ENCODE measurements at places on chromosomes 4 and X. TPM values are rescaled to one million over a fixed set of nuclear protein-coding genes. Genes with fewer than 3 reads are reported as not detected.

Gene TIMM8A
- 5.0 TPM for total RNA-seq

Gene TLR10
- total RNA-seq: not detected

Gene AKAP14
- not detected for total RNA-seq

Gene SSX2B
- not detected for total RNA-seq

Gene H2BW2
- not detected for total RNA-seq

Gene GLRA3
- total RNA-seq: not detected

Gene SCD5
- total RNA-seq: 3.8 TPM

DNA sequence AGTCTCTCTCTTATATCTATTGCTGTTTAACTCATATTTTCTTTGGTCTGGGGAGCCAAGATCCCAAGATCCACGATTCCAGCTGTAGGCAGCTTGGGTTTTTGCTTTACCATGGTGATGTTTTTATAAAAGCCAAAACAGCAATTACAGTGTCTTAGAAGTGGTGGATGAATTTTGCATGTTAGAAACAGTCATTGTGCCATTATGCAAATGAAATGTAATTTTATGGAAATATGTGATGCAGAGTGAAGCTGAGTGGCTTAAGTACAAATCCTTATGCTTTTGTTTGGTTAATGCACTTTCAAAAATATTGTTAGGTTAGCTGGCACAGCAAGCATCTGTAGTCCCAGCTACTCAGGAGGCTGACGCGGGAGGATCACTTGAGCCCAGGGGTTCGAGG, 32.8 kb upstream of the PTTG2 start:
- H3K4me3 ChIP-seq: no peak overlapping the region
- H3K4me1 ChIP-seq: no peaks in the 10 kb centered on the region
- H3K36me3 ChIP-seq: no peaks in the 10 kb centered on the region
- DNase-seq: no peak
- H3K27ac ChIP-seq: no peak overlapping the region

DNA sequence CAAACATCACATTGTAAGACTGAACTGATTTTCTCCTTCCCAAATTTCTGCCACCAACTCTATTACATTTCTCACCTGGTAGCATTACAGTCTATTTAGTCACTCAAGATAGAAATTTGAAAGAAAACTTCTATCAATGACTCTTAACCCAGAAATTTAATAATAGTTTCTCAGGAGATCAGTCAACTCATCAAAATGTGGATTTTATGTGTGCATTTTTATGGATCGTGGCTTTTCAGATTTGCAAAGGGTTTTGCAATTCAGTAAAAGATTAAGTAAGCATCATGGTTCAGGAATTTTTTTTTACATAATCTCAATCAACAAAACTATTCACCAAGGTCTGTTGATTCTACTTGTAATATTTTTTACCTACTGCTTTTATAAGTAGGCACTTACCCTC, 111.1 kb downstream of the CFAP299 start:
- H3K4me3 ChIP-seq: no peak overlapping the region
- H3K27me3 ChIP-seq: no peaks in the 10 kb centered on the region
- DNase-seq: peak; percentile 84
- H3K27ac ChIP-seq: peak overlapping the region; percentile 62
- no peaks in the 10 kb centered on the region for H3K36me3 ChIP-seq

DNA sequence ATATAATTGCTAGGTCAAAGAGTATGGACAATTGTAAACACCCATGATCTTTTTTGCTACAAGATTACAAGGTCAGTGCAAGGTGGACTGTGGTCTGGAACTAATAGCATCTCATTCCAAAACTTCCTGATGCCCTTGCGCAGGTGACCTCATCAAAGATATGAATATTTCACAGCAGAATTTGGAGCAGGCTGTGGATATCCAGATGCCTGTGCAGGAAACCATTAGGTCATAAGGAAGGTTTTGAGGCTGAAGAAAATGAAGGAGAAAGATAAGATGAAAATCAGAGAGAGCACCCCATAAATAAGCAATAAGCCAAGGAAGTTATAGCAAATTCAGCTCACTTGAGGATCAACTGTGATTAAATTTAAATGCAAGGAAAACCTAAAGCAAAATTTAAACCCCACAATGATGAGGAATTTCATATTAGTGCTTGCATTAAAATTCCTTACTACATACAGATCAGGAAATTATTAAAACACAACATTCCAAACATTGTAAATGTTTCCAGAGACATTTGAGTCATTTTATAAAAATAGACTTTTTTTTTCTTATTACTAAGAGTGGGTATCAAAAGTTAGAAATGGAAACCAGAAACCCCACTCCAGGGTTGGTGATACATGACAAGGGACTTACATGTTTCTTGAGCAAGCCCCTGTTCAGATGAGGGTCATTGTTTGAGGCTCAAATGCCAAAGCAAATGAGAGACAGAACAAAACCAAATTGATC, 100.7 kb upstream of the FAM9C start:
- H3K4me3 ChIP-seq: no peak overlapping the region
- H3K36me3 ChIP-seq: no peaks in the 10 kb centered on the region
- no peak for DNase-seq

DNA sequence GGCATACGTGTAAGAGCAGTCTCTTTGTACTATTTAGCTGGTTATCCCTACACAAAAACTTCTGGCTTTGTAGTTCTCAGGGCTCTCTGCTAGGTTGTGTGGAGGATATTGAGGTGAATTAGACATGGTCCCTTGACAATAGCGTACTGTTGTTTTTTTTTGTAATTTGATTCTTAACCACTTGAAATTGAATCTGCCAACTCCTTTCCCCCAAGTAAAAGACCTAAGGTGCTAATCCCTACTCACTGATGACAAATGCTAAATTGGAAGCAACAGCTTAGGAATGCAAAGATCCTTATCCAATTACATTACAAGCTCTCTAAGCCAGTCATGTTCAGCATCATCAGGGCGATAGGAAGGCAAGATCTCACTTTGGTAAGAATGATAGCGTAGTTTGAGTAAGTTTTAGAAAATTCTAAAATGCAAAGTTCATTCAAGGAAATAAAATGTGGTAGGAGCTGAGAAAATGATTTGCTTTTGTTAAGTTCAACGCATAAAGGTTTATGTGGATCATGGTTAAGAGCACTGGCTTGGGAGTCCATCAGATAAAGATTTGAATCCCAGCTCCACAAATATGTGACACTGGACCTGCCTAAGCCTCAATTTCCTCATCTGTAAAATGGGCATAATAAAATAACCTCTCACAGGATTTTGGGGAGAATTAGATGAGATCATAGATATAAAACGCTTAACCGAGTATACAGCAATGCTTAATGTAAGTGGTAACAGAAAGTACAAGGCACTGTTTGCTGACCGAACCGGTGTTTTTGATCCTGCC, 39.3 kb downstream of the DOCK11 start:
- H3K27ac ChIP-seq: no peak overlapping the region
- DNase-seq: no peak

- no peaks in the 10 kb centered on the region for H3K27me3 ChIP-seq
- H3K27ac ChIP-seq: no peak overlapping the region
- no peak overlapping the region for H3K4me3 ChIP-seq
- DNase-seq: no peak
- no peaks in the 10 kb centered on the region for H3K36me3 ChIP-seq
- peaks cover 4% of the 10 kb centered on the region for H3K4me1 ChIP-seq
Measured at GRCh38 chr4:8252301-8253173, 17.0 kb upstream of the HTRA3 start.

- no peak overlapping the region for H3K4me3 ChIP-seq
- no peak for DNase-seq
- H3K27me3 ChIP-seq: no peaks in the 10 kb centered on the region
- peaks cover 8% of the 10 kb centered on the region for H3K36me3 ChIP-seq
Measured at GRCh38 chrX:19960913-19961312, 29.9 kb downstream of the BCLAF3 start.

DNA sequence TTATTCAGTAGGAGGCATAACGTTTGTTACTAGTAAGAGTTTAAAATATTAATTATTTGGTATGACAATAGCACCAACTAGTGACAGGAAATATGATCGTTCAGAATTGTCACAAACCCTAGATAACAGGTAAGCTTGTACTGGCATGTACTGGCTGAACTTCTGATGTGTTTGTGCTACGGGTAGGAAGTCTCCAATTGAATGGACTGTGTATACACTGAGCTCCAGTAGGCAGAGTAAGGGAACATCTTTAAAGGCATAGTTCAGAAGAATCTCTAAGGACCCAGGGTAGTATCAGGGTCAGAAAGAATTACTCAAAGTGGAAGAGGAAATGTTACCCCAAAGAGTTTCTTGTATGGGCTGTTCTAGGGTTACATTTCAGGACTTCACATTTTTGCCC, 230.4 kb downstream of the EDA2R start:
- peak; percentile 8 for DNase-seq
- no peak overlapping the region for H3K4me3 ChIP-seq
- H3K36me3 ChIP-seq: no peaks in the 10 kb centered on the region
- H3K27me3 ChIP-seq: no peaks in the 10 kb centered on the region

GRCh38 chr4:121824171-121824527, 466 bp upstream of the CCNA2 start:
- H3K4me1 ChIP-seq: peaks cover 16% of the 10 kb centered on the region
- 0 out of 2 replicates have a peak overlapping the region, but pooled peaks have one; percentile 21 for H3K27ac ChIP-seq
- peaks cover 28% of the 10 kb centered on the region for H3K36me3 ChIP-seq
- H3K4me3 ChIP-seq: peak overlapping the region; percentile 92
- DNase-seq: no peak

DNA sequence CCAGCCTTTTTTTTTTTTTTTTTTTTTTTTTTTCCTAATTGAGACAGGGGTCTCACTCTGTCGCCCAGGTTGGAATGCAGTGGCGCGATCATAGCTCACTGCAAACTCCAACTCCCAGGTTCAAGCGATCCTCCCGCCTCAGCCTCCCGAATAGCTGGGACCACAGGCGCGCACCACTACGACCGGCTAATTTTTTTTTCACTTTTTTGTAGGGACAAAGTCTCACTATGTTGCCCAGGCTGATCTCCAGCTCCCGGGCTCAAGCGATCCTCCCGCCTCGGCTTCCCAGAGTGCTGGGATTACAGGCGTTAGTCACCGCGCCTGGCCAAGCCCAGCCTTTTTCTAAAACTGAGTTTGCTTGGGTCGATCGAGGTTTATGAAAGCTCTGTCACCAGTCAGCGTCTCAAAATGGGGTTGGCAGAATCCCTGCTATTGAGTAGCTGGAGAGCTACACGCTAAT, 1.3 kb upstream of the OTUD5 start:
- H3K27ac ChIP-seq: peak overlapping the region; percentile 96
- DNase-seq: peak; percentile 53
- peak overlapping the region; percentile 89 for H3K4me3 ChIP-seq
- no peaks in the 10 kb centered on the region for H3K27me3 ChIP-seq
- peaks cover 19% of the 10 kb centered on the region for H3K4me1 ChIP-seq

DNA sequence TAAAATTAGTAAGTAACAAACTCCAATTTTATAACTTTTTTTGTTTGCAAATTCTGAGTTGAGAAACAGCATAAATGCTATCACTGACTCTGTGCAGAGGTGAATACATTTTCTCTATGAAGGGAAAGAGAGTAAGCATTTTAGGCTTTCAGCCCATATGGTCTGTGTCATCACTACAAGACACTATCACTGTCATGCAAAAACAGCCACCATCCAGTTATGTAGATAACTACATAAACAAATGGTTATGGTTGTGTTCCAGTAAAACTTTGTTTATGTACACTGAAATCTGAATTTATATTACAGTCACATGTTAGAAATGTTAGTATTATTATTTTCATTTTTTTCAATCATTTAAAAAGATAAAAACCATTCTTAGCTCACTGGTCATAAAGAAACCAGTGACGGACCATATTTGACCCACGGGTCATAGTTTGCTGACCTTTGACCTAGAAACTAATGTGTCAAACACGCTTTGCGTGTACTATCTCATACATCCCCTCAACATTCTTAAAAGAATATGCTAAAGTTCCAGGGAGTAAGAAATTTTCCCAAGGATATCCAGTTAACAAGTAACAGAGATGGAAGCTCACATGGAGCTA, 29.1 kb downstream of the RASGEF1B start:
- DNase-seq: no peak
- no peak overlapping the region for H3K4me3 ChIP-seq
- H3K4me1 ChIP-seq: no peaks in the 10 kb centered on the region

- peaks cover 10% of the 10 kb centered on the region for H3K27me3 ChIP-seq
- no peaks in the 10 kb centered on the region for H3K36me3 ChIP-seq
- no peak overlapping the region for H3K27ac ChIP-seq
- H3K4me1 ChIP-seq: no peaks in the 10 kb centered on the region
- H3K4me3 ChIP-seq: no peak overlapping the region
Measured at GRCh38 chrX:7711167-7711566, 131.8 kb upstream of the VCX start.

GRCh38 chr4:13793020-13793710, 165.6 kb upstream of the BOD1L1 start:
- H3K4me3 ChIP-seq: no peak overlapping the region
- H3K27me3 ChIP-seq: no peaks in the 10 kb centered on the region
- DNase-seq: no peak

DNA sequence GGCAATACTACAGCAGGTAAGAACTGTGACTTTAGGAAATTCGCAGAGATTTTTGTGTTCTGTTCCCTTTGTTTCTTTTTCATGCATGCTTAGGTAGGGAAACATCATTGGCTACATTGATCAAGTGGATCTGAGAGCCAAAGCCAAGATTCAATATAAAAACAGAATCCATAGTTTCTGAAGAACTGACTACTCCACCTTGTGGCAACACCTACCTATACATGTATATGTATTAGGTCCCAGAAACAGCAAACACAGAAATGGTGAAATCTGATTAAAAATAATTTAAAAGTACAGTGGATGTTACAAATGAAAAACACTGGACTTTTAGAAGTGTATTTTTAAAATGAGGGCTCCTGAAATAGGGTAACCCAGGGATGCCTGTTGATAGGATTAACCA, 322.6 kb upstream of the MAOA start:
- no peak overlapping the region for H3K4me3 ChIP-seq
- H3K27ac ChIP-seq: no peak overlapping the region
- H3K4me1 ChIP-seq: no peaks in the 10 kb centered on the region
- no peaks in the 10 kb centered on the region for H3K27me3 ChIP-seq

DNA sequence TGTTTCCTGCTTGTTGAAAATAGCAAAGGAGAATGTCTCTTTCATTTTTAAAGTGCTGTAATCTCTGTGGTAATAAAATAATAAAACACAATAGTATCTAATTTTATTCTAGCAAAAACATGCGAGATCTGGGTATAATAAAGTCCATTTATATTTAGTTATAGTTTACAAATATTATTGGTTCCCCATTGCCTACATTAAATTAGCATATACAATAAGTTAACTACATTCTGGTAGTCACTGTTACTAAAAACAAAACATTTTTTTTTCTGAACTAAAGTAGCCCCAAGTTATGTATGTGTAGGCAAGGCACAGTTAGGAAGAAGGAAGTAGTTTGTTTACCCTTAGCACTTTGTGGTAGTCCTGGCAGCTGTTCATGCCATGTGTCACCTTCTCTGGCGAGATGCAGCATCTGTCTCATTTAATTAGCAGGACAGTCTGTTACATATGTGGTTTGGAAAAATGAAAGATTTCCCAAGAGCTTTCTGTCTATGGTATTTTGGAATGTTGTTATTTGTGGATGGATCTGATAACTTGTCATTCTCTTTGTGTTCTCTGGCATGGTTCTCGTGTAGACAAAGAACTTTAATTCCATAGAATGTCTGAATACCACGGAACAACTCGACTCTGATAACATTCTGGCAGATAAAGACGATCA, 231.3 kb upstream of the PITX2 start:
- H3K36me3 ChIP-seq: no peaks in the 10 kb centered on the region
- no peak overlapping the region for H3K27ac ChIP-seq
- H3K4me1 ChIP-seq: no peaks in the 10 kb centered on the region
- peak; percentile 27 for DNase-seq
- no peak overlapping the region for H3K4me3 ChIP-seq
- H3K27me3 ChIP-seq: peaks cover 34% of the 10 kb centered on the region

Data from PC-3 (cell line).